ENCODE measurements at places on chromosomes 12 and 14.

DNA sequence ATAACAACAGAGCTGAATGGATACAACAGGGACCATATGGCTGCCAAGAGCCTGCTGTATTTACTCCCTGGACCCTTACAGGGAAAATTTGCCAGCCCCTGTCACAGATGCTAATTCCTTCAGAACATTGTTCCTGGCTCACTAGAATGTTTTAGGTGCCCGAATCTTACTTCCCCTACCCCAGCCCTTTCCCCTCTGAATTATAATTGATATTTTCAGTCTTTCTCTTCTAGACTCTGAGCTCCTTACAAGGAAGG is 235.3 kb downstream of the KSR2 start:
- DNase-seq = no peak

- no peak for DNase-seq
Measured at GRCh38 chr12:110198386-110198785, 74.2 kb downstream of the IFT81 start.

DNA sequence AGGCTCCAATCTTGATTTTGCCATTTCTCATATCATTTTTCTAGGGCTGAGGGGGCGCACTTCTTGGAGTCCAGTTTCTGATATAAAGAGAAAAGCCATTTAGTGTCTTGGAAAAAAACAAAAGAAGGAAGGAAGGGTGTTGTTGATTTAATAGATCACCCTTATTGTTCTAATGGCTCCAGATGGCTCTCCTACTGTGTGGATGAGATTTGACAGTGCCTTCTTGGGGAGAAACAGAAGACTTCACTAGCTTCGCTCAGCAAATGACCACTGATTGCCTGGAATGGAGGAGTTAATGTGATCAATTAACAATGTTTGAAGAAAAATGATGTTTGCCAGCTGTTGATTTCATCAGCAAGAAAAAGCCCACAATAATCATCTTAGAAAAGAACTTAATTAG is 216.2 kb downstream of the APAF1 start:
- no peak for DNase-seq

DNA sequence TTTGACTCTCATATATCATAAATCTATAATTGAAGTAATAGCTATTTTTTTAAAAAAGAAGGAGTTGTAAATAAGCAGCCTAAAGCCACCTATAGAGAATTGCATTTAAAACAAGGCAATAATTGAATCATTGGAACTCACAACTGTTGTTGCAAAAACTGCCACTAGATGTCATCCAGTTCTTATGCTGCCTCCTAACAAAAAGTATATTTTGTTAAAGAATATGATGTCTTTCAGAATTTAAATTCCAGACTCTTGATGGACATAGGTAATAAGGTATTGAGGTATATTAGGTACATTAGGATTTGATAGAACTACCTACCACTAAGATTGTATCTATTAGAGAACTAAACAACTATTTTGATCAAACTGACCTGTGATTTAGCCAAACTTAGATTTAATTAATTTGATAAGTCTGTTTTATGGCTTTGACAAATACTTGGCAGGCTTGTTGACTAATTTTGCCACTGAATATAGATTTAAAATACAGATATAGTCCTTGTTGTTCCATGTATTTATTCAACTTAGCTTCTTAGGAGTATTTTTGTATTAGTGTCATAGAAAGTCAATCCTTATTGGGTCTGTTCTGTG is 401.4 kb downstream of the RPL10L start:
- DNase-seq = no peak

GRCh38 chr12:92550661-92551060 is 152.1 kb upstream of the PLEKHG7 start:
- no peak for DNase-seq

- DNase-seq = no peak
Measured at GRCh38 chr12:59046763-59047534, 126.6 kb upstream of the LRIG3 start.

DNA sequence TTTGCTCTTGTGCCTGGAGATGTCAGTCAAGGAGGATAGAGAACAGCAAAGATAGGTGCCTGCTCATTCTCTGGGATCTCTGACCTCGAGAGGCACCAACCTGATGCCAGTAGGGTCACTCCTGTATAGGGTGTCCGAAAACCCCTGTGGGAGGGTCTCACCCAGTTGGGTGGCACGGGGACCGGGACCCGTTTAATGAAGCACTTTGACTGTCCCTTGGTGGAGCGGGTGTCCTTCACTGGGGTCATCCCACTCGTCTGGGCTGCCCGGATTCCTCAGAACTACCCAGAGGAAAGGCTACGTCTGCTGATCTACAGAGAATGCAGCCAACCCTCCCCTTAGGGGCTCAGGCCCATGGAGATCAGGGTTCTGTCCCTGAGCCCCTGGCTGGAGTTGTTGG is 157.6 kb downstream of the CAPZA3 start:
- DNase-seq = no peak

- DNase-seq = no peak
Measured at GRCh38 chr14:50823762-50824636, 7.0 kb downstream of the NIN start.

- no peak for DNase-seq
Measured at GRCh38 chr12:18895946-18896345, 158.0 kb downstream of the CAPZA3 start.

DNA sequence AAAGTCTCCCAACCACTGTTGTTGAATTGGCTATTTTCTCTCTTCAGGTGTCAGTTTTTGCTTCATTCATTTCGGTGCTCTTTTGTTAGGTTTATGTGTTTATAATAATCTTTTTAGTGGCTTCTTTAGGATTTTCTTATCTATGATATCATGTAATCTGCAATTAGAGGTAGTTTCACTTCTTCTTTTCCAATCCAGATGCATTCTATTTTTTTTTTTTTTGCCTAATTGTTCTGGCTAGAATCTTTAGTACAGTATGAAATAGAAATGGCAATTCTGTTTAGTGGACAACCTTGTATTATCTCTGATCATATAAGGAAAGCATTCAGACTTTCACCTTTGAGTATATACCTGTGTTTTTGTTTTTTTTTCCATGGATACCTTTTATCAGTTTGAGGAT is 17.4 kb downstream of the CNOT2 start:
- DNase-seq = no peak

- no peak for DNase-seq
Measured at GRCh38 chr12:57299514-57300016, 48.6 kb upstream of the STAC3 start.

DNA sequence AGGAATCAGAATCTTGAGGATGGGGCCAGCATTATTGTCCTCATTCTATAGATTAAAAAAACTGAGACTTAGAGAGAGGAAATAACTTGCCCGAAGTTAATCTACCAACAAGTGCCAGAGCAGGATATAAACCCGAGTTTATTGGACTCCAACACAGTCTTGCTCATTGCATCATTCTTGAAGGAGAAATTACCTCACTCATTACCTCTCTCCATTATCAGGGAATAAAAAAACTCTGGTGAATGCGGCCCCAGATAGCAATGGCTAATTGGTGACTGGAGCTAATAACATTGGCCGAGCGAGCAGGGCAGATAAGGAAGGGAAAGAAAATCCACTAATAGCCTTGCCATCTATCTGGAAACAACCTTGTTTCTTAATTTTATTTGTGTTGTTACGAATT is 24.7 kb upstream of the TMED10 start:
- no peak for DNase-seq

DNA sequence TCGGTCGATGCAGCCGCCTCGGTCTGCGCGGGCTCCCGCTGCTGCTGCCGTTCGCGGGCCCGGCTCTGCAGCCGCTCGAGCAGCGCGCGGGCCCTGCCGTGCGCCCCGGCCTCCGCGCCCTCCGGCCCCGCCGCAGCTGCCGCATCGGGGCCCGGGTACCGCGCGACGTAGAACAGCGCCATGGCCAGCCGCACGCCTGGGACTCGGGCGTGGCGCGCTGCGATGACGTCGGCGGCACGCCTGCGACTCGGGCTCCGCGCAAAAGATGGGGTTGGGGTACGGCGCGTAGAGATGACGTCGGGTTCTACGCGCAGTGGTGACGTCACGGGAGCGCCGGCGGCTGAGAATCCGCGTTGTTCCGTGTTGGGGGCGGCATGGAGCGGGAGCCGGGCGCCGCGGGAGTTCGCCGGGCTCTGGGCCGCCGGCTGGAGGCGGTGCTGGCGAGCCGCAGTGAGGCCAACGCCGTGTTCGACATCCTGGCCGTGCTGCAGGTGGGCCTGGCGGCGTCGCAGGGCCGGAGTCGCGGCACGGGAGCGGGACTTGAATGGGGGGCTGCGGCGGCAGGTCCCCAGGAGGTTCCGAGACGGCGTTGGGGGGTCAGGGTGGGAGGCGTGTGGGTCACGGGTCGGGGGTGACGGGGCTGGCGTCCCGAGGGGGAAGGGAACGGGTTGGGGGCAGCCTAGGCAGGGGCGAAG is at the start of the genes DDX51 and NOC4L:
TSS of gene DDX51 (minus strand) at position 205 of the 695 bp plus-strand sequence. CDS start at position 182, 23 bp downstream.
TSS of gene NOC4L (plus strand) at position 343 of the 695 bp plus-strand sequence. CDS start at position 375, 32 bp downstream.
- peak; percentile 88 for DNase-seq

DNA sequence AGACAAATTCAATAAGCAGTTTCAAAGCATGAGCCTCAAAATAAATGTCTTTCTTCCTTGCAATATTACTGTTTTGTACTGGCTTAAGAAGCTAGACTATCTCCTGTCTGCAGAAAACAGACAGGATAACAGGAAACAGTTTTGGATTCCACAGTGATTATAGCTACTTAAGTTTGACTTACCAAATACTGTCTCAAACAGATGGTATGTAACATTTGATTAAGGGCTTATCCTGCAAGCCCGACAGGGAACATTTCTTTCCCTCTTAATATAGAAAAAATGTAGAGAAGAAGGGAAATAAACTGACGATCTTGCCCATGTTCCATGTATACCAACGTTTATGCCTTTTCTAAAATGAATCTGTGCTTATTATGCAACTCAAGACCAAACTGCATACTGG is 179.9 kb upstream of the EEA1 start:
- DNase-seq = no peak

- no peak for DNase-seq
Measured at GRCh38 chr14:92665661-92666110, 82.7 kb downstream of the LGMN start.

DNA sequence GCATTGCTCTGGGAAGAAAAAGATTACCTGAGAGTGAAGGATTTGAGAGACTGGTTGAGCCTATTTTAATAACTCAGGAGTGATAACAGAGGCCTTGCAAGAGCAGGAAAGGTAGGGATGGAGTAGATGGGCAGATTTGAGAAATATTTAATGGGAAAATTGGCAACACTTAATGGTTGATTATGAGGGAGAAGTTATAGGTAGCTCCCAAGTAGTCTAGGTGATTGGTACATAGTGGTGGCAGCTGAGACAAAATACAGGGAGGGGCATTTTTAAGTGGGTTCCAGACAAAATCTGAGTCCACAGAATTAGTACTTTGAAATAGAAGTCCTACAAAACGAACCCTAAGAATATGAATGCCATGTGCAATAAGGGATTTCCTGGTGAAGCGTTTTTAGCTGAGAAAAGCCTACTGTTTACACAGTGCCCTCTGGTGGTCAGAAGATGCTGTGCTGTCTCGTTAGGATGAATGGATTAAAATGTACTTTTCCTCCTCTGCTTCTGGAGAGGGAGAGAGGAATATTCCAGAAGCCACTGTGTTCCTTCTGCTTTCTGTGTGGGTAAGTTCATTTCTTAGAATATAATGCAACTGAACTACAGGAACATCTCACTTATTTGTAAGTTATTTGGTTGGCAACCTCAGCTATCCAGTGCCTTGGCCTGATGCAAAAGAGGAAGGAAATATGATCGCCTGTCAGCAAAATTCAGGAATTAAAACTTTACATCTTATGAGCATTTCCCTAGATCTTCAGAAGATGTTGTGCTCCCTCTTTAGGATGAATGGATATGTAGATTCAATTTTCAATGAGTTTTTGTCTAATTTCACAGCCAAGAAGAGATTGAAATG is 6.5 kb downstream of the ZBTB1 start:
- peak; percentile 48 for DNase-seq

- no peak for DNase-seq
Measured at GRCh38 chr12:118136559-118137003, 657 bp downstream of the PEBP1 start.

DNA sequence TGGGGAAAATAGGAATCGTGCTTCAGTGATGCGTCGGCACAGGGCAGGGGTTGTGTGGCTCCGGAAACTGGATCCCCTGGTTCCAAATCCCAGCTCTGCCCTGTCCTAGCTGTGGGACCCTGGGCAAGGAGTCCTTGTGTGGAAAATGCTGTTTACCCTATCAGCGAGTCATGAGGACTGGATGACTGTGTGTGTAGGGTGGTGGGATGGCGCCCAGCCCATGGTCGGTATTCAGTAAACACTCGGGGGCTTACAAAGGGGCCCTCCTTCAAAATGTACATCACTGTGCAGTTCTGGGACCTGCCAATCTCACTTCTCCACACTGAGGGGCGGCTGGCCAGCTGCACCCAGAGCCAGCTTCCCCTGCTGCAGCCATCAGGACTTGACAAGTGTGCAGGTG is 24.4 kb downstream of the BRI3BP start:
- no peak for DNase-seq

DNA sequence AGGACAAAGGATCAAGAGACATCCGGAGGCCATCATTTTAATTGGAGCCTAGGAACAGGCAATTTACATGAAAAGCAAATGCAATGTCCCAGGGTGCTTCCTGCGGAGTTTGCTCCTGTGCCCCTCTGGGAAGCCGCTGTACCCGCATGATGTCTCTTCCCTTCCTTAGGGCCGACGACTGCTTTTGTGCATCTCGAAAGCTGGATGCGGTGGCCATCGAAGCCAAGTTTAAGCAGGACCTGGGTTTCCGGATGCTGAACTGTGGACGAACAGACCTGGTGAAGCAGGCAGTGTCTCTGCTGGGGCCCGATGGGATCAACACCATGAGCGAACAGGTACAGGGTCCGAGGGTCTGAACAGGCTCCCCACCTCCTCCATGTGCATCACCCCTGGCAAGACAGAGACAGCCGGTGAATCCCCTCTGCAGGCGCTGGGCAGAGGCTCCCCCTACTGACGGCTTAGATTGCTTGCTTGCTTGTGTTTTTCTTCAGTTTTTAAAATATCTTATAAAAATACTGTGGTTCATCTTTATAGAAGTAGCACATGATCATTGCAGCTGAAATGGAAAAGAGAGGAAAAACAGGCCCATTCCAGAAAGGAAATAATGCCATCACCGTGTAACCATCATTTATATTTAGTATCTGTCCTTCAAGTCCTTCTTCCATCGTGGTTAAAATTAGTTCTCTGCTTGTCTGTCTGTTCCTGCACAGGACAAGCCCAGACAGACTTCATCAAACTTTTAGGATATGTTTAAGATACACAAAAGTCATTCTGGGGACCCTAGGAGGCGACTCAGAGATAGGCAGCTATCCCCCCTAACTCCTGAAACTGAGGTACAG is 75.4 kb upstream of the PWP1 start:
- DNase-seq = no peak

GRCh38 chr14:106044949-106045596 is 518.7 kb downstream of the TMEM121 start:
- peak; percentile 63 for DNase-seq

DNA sequence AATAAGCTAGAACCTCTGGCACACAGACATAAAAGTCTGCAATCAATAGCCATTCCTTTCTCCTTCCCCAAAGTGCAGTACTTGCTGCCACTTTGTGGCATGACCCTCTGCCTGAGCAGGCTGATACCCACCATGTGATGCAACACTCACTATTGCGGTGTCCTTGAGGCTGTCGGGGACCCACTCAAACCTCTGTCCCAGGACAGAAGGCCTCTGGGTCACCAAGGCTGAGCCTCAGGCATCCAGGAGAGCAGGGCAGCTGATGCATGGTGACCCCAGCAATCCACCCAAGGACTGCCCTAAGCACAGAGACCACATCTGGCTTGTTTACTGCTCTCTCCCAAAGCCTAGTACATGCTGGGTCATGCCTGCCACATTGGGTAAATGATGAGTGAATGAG is 114.2 kb downstream of the DPF3 start:
- no peak for DNase-seq

Data from activated CD8-positive, alpha-beta memory T cell treated with anti-CD3 and anti-CD28 coated beads for 1 hour (primary cell).